ENCODE measurements at places on chromosomes 16 and 17.

- DNase-seq: peak; percentile 85
Observed at GRCh38 chr17:48636177-48637018, 10.2 kb upstream of the HOXB9 start.

GRCh38 chr16:20107083-20107482, 33.4 kb upstream of the GPR139 start:
- no peak for DNase-seq

DNA sequence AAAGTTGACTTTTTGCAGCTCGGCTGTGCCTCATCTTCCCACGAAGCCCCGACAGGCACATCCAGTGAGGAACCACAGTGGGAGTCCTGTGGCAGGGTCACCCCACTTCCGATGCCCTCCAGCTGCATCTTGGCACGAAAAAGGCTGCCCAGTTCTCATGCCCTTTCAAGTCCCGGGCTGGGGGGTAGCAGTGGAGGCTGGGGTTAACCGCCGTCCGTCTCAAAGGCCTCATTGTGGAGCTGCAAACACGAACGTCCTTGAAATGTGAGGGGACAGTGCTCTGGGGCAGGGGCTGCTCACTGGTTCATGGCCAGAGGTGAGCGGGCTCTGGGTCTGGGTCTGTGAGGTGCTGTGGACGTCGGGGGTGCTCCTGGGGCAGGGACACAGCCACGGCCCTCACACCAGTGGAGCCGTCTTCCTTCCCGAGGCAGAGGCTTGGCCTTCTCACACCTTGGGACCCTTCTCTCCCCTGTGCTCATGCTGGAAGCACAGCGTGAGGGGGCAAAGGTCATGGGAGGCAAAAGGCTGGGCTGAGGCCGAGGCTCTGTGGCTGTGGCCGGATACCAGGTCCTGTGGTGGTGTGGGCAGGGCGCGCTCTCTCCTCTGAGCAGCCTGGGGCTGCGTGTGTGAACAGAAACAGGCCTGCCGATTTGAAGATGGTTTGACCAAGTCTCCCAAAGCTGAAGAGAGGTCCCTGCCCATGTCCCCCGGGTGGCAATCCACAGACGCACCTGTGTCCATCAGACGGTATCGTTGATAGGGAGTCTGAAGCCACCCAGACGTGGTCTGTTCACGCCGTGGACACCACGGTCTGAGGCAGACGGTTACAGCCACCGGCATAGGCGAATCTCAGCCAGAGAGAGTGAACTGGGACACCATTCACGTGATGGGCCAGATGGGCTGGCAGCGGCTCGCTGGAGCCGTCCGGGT, 3.1 kb upstream of the MC1R start:
- no peak for DNase-seq

- peak; percentile 40 for DNase-seq
Observed at GRCh38 chr17:57988301-57989250, 522 bp upstream of the VEZF1 start.

- DNase-seq: peak; percentile 59
Observed at GRCh38 chr17:64028874-64029464, 8.5 kb upstream of the ICAM2 start.

DNA sequence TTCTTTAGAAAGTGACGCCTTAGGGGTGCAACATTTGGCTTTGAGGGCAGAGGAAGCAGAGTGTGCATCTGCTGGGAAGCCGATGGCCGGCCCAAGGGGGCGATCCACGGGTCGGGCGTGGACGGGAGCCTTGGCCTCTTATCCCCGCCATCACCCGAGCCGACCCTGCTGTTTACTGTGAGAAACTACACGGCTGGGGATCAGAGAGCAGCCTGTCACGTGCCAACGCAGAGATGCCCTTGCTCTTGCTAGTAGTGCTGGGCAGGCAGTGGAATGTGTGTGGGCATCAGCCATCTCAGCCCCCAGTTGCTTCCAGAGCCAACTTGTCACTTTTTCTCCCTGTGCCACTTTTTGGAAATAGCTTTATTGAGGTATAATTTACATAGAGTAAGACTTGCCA, 26.7 kb upstream of the ITGB4 start:
- no peak for DNase-seq

GRCh38 chr16:27235055-27235937, 32.0 kb downstream of the KDM8 start:
- peak; percentile 69 for DNase-seq

GRCh38 chr16:79714440-79714839, 113.9 kb upstream of the MAF start:
- DNase-seq: no peak

DNA sequence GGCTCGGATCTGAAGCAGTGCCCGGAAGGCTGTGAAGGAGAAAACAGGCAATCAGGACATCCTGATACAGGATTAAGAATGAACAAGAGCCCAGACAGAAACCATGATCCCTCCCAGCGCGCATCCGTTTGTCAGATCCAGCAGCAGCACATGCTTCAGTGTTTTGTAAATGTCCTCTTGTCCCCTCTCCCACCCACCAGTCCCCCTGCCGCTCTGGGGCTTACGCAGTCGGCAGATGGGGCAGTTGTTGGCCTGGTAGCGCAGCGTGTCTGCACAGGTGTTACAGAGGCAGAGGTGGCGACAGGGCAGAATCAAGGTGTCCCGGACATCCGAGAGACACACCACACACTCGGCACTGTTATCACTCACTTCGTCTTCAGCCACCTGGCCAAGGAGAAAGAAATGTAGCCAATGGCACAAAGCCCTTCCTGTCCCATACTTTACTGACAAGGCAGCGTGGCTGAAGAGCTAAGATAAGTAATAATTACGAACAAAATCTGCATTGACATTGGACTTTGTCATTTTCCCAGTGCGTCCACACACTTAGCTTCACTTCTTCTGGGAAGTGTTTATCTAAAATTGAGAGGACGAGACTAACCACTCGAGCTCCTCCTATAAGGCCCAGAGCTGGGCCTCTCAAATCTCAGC, 20.7 kb upstream of the FOXJ1 start:
- DNase-seq: no peak

DNA sequence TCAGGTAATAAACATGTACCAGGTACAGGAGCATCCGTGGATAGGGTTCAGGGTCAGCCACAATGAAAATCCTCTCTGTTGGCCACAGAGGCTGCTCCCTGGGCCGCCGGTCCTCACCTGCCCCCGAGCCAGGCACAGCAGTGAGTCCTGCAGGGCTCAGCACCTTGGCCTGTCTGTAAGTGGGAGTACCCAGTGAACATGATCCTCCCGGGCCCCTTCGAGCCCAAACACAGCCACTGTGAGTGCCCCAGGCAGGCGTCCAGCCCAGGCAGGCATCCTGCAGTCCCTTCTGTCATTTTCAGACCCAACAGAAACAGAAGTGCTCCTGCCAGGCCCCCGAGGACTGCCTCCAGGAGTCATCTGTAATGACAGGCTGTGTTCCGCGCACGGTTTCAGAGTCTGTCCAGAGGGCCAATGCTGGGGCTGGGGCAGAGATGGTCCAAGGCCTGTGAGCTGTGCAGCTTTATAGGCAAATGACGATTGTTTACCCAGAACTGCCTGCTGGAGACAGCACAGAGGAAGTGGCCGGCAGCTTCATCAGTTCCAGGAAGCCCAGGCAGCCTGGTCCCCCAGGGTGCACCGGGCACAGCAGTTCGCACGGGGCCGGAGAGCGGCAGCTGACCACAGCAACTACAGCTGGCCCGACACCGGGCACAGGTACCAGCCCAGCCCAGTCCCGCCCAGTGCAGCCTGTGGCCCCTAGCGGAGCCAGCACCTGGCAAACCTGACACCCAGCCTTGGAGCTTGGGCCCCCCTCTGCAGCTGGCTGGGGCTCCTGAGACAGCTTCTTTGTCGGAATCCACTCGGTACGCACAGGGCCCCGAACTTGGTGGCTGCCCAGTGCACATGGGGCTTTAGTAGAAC, 13.2 kb downstream of the SLC7A5 start:
- DNase-seq: no peak

- no peak for DNase-seq
Observed at GRCh38 chr17:63519116-63519881, 3.9 kb upstream of the KCNH6 start.

- DNase-seq: no peak
Observed at GRCh38 chr16:53866520-53866919, 162.6 kb downstream of the FTO start.

DNA sequence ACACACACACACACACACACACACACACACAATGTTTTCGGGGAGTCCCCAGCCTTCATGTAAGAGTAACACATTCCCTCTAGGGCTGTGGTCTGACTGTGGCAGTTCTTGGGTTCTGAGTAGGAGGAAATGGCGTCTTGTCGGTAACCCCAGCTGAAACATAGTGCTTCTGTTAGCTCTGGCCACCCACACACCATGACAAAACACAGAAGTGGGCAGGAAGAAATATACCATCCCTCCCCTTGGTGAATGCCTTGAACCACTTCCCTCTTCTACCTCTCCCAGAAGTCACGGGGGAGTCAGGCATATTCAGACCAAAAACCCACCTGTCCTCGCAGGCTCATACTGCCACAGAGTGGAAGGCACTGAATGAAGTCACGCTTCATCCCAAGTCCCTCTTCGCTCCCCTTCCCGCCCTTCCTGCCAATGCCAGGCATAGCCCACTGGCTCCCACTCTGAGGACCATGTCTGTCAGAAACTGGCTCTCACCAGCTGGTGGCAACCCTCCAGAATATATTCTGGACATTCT, 11.5 kb downstream of the SLC35B1 start:
- DNase-seq: peak; percentile 57

DNA sequence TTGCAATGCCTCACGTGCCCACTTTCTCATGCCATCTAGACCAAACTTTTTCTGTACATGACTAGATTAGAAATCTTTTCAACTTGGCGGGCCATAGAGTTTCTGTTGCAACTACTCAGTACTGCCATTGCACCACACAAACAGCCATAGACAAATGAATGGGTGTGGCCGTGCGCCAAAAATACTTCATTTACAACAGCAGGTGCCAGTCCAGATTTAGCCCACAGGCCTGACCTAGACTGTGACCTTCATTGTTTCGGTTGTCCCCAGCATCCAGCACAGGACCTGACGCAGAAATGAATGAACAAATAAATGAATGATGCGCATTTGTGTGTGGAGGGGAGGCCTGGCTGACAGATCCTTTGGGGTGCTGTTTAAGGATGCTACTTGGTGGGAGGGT, 14.3 kb upstream of the PDK2 start:
- DNase-seq: no peak

DNA sequence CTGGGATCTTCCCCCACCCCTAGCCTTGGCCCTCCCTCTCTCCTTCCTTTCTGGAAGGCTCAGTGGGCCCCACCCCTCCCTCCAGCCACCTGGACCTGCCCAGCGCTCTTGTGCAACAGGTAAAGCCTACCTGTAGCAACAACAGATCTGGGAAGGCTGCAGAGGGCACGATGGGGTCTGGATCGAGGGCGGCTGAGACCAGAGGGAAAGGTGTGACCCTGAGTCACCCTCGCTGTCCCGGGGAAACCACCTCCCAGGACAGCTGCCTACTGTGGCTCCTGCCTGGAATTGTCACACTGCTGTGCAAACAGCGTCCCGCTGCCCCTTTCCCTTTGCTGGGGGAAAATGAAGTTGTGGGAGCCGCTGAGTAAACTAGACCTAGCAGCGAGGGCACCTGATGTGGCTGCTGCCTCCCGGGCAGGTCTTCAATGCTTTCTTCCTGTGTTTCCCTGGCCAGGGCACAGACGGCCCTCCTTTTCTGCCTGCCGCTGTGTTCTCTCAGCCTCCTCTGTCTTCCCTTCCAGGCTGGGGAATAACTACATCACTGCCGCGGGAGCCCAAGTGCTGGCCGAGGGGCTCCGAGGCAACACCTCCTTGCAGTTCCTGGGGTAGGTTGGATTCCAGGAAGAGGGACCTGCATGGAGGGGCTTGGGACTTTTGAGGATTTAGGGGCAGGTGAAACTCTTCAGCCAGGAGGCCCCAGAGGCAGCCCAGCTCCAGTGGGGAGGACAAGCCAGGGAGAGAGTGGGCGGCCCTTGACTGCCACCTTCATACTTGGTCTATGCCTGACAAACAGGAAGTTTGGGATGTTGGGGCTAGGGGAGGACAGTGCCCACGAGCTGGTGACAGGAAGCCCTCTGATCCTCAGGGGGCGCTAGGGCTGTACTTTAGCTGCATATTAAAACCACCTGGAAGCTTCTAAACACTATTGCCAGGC, 22.2 kb upstream of the CYLD start:
- DNase-seq: no peak

DNA sequence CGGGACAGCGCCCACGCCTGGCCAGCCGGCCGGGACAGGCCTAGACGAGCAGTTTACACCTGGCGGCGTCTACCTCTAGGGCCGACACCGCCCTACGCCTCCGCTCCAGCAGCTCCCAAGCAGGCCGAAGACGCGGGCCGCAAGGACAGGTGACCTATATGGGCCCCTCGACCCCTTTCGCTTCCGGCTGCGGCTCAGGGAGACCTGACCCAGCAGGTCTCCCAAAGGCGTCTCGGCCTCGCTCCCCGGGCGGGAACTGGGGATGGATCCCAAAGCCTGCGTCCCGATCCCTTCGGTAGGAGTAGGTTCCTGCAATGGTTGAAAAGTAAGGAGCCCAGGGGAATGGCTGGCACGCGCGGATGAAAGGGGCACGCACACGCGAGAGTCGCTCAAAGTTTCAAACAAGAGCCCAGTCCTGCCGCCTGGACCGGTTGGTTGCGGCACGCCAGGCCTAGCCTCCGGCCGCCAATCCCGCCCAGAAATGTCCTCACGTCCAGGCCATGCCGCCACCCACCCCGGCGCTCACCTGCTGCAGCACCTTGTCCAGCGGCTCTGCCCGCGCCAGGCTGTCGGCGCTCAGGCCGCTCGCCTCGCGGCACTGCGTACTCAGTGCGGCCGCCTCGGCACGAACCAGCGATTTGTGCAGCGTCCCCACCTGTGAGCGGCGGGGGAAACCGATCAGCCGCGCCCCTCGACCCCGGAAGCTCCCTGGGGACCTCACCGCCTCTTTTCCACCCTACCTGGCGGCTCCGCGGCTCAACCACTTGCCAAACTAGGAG, 630 bp downstream of the ESRP2 start:
- DNase-seq: no peak

GRCh38 chr16:54006693-54007092, 279.9 kb downstream of the IRX3 start:
- no peak for DNase-seq

DNA sequence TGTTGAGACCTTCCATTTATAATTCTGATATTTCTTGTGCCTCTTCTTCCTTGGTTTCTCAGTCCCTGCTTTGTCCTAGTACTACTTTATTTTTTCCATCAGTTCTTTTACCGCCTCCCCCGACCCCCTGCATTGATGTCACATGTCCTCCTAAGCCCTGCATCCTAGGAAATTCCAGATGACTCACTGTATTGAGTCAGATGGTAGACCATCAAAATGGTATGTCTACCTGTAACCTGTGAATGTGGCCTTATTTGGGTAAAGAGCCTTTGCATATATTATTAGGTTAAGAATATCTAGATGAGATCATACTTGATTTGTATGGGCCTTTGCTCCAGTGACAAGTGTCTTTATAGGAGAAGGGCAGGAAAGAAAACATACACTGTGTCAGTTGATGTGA, 515.3 kb upstream of the CA10 start:
- DNase-seq: no peak

DNA sequence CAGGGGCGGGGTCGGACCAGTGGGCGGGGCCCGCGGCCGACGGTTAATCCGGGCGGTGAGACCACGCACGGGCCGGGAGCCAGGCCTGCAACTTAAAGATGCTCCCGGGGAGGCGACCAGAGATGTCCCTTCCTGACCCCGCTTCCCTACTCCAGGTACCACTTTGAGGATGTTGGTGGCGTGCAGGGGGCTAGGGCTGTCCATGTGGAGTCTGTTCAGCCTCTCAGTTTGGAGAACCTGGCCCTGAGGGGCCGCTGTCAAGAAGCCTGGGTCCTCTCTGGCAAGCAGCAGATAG, 580 bp downstream of the RANGRF start:
- DNase-seq: no peak

Data from activated CD4-positive, alpha-beta T cell treated with anti-CD3 and anti-CD28 coated beads for 24 hours (primary cell).